Left ventricle myocardium inferior (tissue), 1 donor: ENCODE measurements at places on chromosomes 5 and 9. TPM values are rescaled to one million over a fixed set of nuclear protein-coding genes. Genes with fewer than 3 reads are reported as not detected.

DNA sequence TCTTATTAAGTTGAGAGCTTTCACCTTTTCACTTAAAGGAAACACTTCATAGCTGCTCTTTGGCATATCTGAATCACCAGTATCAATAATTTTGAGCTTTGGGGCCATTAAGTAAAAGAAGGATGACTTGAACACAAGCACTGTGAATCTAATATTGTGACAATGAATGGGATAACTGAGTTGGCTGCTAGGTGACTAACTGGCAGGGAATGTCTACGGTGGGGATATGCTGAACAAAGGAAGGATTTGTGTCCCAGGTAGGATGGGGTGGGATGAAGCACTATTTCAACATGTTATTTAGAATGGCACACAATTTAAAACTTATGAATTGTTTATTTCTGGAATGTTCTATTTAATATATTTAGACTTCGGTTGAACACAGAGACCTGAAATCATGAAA, 123.6 kb downstream of the TEX10 start:
- no peak for DNase-seq

DNA sequence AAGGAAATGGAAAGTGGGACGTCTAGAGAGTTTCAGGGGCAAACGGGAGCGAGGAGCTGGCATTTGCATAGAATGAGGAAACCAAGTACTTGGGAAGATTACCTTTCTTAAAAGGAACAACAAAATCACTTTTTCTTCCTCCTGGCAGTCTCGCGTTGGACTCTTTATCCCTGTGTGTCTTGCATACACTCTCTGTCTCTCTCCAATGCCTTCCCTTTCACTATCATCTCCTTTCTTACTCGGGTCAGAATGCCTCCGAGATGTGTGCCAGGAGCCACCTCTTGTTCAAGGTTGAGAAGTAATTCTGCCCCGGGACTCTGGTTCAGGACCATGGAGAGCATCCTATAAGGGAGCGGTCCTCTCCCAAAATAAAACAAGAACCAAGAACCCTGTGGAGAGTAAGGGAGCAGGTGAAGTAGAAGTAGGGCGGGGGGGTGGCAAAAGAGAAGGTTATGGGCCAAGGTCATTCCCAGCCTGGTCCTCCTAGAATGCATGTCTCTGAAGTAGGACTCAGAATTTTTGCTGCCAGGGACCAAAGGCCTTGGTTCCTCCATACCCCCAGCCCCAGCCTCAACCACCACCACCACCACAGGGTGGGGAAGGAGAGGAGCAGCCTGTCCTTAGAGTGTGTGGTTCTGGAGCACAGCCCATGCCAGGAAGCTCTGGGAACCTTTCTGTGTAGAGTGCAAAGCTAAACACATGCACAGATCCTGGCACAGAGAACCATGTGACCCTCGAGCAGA, 72.1 kb upstream of the ARAP3 start:
- DNase-seq = no peak

GRCh38 chr9:133375116-133375723, 640 bp downstream of the SURF4 start:
- DNase-seq = no peak

DNA sequence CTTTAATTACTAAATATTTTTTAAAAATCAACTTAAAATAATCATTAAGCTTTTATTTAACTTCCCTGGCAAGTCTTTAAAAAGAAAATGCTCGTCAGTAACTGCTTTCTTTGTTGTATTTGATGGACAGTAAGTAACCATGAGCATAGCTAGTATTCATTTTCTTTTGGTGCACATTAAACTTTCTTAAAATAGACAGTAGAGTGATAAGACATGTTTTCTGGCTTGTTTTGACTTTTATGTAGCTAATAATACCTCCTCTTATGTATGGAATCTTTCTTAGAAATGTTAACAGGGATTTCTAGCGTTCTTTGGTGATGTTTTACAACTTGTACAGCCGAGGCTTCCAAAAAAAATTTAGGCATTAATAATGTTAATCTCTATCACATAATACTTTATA, 22.6 kb downstream of the FBXO38 start:
- no peak for DNase-seq

- no peak for DNase-seq
Measured at GRCh38 chr5:83044926-83045325, 32.3 kb downstream of the TMEM167A start.

DNA sequence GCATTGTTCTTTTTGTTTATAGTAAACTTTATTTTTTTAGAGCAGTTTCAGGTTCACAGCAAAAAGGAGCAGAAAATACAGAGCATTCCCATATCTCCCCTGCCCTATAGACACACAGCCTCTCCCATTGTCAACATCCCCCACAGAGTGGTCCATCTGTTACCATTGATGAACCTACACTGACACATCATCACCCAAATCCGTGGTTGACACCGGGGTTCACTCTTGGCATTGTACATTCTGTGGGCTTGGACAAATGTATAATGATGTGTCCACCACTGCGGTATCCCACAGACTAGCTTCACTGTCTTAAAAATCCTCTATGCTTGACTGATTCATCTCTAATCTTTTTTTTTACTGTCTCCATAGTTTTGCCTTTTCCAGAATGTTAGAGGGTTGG, 120.7 kb upstream of the SPATA31C2 start:
- no peak for DNase-seq

- no peak for DNase-seq
Measured at GRCh38 chr5:153459051-153459743, 31.3 kb upstream of the GRIA1 start.

DNA sequence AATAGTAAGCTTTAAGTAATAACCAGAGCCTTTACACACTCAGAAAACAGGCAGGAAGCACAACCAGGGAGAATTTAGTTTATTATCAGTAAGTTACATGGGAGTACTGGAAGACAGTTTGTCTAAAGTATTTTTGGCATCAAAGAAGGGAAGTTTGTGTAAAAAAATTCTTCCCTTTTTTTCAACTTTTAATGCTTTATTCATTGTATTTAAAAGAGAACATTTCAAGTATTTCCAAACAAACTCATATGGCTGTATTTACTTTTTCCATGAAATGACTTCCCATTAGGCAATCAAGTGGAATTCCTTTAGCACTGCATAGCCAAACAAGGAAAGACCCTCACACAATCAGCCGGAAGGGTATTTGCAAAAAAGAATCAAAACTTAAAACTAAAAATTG, 26.7 kb downstream of the RNF145 start:
- no peak for DNase-seq

- DNase-seq = no peak
Measured at GRCh38 chr5:103669615-103670014, 107.0 kb upstream of the NUDT12 start.

Gene LRRC26
- not detected for total RNA-seq

Gene STING1
- total RNA-seq = 55.3 TPM

Gene PCDHGB1
- 5.7 TPM for total RNA-seq

Gene NTRK2
- total RNA-seq = 3.8 TPM

Gene MARCOL
- not detected for total RNA-seq
